T-cell (primary cell): ENCODE measurements at places on chromosomes 13 and 19.

- no peak for DNase-seq
Measured at GRCh38 chr13:106003651-106004050, 531.8 kb downstream of the EFNB2 start.

DNA sequence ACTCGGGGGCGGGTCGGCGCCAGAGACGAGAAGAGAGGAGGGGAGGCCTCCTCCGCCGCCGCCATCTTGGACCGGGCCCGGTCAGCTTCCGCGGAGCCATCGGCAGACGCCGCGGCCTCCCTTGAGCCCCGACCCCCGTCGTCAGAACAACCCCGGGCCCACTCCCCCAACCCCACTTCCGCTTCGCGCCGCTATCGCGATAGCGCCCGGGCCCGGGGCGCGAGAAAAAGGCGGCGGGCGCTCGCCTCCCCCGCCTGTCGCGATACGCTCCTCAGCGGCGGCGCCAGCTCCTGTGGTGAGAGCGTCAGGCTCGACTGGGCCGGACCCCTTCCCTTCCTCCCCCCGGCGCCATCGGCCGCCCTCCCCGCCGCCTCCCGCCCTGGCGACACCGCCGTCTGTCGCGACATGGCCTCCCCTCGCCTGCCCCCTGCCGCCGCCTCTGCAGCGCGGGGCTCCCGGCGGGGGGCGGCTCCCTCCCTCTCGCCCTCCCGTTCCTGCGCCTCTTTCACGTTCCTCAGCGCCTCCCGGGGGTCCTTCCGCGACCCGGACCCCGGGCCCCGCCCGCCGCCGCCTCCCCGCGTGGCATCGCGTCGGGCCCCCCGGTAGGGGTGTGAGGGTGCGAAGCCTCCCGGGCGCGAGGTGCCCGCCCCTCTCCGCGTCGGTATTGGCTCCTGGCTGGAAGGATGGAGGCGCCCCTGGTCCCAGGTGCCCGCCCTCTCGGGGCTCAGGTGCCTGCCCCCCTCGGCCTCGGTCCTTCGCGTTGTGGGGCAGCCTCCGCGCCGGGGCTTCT lies at the start of gene CNOT3:
TSS of gene CNOT3 (plus strand) at position 64 of the 790 bp plus-strand sequence. CDS start 5,217 bp downstream, outside the sequence.
- DNase-seq, result peak; percentile 30

GRCh38 chr19:30216453-30216852 lies 155.7 kb upstream of the ZNF536 start:
- DNase-seq, result no peak

GRCh38 chr13:52449331-52450011 lies 963 bp downstream of the VPS36 start:
- DNase-seq, result peak; percentile 17

DNA sequence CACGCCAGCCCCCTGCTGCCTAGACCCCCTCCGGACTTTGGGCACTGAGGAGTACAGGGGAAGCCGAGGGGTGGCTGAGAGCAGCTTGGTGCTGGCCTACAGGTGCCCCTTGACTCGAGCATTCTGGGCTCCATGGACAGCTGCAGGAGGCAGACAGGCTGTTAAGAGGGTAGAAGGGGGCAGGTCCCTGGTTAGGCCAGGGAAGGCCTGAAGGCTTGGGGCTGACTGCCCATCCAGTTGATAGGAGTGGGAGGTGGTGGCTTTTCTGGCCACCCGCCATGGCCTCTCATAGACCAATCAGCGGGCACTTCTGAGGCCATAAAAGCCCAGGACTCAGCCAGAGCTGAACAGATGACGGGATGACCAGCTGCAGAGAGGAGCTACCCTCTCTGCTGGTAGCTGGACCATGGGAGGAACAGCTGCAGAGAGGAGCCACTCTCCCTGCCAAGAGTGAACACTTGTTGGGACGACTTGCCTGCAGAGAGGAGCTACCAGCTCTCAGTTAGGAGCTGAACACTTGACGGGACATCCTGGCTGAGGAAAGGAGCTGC lies 10.7 kb upstream of the SUPT20H start:
- no peak for DNase-seq

GRCh38 chr13:100350601-100351000 lies 238.0 kb downstream of the GGACT start:
- DNase-seq, result no peak

DNA sequence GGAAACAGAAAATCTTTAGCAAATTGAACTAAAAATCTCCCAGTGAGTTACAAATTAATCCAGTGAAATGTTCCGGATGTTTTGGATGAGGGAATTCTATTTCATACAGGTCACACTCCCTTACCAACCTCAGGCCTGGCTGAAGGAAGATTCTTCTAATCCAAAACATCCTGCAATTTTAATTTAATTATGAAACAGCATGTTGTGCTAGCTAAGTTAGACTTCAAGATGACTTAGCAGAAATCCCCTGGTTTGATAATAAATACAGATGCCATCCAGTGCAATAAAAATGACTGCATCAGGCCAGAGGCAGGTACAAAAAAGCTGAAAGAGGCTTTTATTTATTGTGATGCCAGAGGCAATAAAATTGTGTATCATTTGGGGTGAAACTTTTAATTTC lies 96.7 kb upstream of the CLDN10 start:
- DNase-seq, result no peak

DNA sequence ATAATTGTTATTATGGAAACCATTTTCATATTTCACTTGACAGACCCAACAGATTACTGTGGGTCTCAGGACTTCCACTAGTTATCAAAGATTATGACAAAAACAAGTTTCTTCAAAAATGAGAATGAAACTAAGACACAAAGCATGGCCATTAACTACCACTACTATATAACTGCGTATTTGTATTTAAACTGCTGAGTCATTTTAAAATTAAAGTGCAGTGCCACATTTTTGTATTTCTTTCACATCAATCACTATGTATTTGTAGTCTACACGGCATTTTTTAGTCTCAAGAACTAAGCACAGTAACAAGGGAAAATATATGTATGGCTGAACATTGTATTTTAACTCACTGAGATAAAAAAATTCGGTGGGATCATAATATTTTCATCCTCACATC lies 10.1 kb upstream of the KLF12 start:
- no peak for DNase-seq

- peak; percentile 16 for DNase-seq
Measured at GRCh38 chr13:95536632-95537241, 15.8 kb upstream of the CLDN10 start.

DNA sequence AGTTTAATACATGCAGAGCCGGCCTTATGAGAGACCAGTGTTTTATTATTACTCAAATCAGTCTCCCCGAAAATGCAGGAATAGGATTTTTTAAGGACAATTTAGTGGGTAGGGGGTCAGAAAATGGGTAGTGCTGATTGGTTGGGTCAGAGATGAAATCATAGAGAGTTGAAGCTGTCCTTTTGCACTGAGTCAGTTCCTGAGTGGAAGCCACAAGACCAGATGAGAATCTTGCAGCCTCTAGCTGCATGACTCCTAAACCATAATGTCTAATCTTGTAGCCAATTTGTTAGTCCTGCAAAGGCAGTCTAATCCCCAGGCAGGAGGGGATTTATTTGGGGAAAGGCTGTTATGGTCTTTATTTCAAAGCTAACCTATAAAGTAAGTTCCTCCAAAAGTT lies 1163.9 kb downstream of the DIAPH3 start:
- DNase-seq, result no peak

DNA sequence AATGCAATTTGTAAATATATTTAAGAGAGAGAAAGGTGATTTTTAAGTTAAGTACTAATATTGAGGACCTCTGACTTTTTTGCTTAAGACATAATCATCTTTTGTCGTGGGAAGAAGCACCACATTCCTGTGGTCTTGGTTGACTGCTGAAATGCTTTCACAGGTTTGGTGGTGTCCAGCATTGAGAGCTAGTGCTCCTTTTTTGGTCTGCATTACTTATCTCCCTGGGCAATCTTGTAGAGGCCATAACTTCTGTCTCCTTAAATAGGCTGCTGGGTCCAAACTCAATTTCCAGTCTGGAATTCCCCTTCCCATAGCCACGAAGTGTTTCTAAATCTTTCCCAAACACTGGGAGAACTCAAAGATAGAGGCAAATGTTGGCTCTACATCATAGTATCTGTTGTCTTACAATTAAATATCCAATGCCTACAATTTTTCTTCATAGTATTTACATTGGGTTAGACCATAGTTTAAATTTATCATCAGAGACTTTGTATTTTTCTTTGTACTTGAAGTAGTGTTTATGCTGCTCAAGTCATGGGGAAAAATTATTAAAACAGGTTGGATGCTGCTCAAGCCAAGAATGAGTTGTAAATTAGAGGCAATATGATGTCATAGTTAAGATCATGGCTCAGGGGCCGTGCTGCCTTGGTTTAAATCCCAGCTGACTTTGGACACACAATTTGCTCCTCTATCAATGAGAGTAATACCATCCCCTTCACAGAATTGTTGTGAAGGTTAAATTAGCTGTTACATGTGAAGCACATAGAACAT lies 105.6 kb downstream of the POSTN start:
- DNase-seq, result no peak

DNA sequence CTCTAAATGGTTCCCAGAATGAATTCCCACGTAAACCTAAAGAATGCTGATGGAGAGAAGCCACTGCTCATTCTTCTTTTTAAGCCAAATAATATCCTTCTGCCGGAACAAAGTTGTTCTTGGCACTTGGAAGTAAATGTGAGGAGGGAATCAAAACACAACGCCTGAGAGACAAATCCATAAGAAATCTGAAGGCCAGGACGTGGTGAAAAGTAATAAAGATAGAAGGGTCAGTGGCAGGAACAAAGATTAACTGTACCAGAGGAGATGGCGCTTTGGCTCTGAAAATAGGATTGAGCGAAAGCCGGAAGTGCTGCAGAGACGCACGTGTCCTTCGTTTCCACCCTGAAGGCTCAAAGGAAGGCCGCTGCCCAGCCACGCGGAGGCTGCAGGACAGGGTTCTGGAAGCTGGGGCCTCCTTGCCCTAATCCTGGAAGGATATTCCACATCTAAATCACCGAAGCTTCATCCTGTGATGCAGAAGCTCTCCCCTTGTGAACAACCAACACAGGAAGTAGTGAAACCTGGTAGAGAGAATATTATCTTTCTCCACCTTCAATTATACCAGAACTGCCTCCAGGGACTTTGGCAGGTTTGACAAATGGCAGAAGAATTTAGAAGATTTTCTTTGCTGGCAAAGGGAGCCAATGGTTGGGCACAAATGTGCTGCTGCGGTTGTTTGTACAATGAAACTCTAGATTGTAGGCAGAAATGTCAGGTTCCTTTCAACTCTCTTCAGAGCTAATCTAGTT lies 214.6 kb upstream of the SERP2 start:
- DNase-seq, result no peak

DNA sequence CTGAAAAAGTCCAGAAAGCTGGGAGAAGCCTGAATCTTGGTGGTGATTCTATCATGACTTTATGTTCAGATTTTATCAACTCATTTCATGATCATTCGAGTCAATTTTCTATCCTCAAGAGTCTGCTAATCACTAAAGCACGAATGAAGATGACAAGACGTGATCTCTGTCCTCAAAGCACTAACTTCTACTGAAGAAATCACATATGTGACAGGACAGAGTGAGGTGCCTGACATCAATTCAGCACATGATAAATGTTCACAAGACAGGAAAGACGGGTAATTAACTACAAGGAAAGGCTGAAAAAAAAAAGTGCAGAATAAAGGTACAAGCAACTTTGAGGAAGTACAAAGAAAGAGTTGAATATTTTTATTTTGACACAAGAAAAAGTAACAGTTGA lies 487.1 kb downstream of the EFNB2 start:
- DNase-seq, result no peak

GRCh38 chr19:17658666-17659065 lies 29.5 kb downstream of the UNC13A start:
- DNase-seq, result no peak

GRCh38 chr19:50178859-50179537 lies 15.9 kb upstream of the IZUMO2 start:
- no peak for DNase-seq

DNA sequence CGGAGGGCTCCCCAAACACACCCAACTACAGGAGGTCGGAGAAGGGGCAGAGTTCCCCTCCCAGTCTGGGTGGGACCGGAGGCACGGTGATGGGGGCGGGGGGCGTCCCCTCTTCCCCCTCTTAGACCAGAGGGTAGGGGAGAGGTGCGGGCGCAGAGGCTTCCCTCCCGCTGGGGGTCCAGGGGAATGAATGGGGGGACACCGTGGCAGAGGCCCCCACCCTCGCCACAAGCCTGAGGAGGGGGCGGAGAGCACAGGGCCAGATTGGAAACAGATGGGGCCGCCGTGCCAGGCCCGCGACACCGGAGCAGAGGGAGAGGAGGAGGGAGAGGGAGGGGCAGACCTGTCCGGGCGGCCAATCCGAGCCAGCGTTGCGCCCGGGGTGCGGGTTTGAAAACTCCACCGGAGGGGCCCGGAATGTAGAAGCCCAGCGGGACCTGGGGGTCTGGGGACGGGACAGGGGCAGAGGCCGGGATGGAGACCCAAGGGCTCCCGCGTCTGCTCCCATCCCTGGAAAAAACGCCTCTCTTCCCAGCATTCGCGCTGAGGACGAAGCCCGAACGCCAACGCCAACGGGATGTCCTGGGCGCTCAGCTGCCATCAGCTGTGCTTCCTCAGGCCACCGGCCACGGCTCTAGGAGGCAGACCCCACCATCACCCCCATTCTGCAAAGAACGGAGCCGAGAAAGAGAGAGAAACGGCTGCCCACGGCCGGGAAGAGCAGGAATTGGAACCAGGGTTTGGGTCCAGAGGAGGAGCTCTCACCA lies 46.8 kb downstream of the PTPRS start:
- DNase-seq, result no peak

DNA sequence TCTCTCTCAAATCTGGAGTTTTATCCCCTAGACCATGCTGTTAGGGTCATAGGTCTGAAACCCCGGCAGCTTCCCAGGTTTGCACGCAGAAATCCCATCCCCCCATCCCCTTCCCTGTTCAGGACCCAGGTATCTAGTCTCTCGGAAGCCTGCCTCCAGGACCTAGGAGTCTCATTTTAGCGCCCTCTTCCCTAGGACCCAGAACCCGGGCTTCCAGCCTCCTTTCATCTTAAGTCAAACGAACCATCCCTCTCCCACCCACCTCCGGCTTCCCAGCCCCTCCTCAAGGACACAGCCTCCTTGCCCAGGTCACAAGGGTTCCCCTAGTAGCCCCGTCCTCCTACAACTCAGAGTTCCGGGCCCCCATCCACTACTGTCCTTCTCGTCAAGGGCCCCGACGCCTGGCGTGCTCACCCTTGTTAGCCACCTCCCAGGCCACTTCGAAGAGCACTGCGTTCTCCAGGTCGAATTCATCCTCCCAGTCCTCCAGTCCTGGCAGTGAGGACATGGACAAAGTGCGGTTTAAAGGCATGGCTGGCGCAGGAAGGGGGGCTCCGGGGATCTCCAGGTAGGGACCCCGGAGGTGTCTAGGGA lies 431 bp downstream of the GYS1 start:
- no peak for DNase-seq

- peak; percentile 38 for DNase-seq
Measured at GRCh38 chr19:3687774-3688706, 12.2 kb downstream of the PIP5K1C start.

DNA sequence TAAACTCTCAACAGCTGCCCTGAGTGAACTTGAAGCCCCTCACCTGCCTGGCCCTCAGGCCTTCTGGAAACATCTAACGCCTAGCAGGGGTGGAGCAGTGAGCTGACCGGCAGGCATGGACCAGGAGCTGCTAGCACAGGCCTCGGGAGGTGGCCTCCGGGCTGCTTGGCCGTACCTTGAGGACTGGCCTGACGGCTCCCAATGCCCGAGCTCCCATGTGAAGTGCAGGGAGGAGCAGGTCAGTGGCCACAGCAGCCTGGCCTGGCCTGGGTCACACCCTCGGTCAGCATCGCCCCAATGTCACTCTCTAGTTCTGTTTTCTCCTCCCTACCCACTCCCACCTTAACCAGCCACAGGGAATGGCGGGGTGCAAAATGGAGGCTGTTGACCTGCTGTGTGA lies 19.0 kb downstream of the TSHZ3 start:
- DNase-seq, result no peak
